ENCODE measurements at places on chromosomes 12 and 14. TPM values are rescaled to one million over a fixed set of nuclear protein-coding genes. Genes with fewer than 3 reads are reported as not detected.

DNA sequence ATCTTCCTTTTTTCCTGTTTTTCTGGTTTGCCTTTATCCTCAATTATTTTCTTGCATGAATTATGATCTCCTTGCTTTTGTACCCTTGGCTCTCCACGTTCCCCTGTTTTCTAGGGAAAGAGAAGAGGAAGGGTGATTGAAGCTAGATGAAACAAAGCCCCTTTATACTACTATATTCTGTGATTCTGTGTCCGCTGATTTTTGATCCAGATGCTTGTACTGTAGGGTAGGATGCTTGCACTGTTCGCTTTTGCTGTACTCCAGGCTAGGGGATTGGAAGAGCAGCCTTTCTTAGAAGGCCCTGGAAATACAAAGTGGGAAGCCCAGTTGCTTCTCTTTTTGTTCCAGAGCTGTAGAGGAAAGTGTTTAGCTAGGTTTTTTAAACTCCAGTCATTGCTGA, 35.1 kb upstream of the KLHDC2 start:
- DNase-seq, result no peak

The AKAP6 gene
- 158 TPM for total RNA-seq

DNA sequence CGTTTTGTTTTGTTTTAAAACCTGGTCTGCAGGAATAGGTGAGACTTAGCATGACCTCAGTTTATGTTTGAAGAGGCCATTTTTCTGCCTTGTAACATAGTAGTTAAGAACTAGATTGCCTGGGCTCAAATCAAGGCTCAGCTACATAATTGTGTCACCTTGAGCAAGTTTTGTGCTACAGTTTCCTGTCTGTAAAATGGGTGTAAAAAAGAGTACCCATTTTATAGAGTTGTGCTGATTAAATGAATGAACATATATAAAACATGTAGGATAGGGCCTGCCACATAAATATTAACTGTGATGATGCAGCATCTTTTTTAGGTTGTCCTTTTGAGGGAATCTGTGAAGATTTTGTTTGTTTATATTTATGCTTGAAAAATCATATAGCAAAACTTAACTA, 7.2 kb downstream of the WNK1 start:
- no peak for DNase-seq

The LRTM2 gene
- total RNA-seq, result 4.5 TPM

GRCh38 chr12:26580619-26581018, 252.4 kb downstream of the ITPR2 start:
- no peak for DNase-seq

GRCh38 chr14:50821510-50822464, 9.2 kb downstream of the NIN start:
- DNase-seq, result no peak

The ITFG2 gene
- 11.7 TPM for total RNA-seq

The NPFF gene
- total RNA-seq, result not detected

GRCh38 chr12:2083561-2083960, 30.8 kb downstream of the CACNA1C start:
- no peak for DNase-seq

The MYF5 gene
- not detected for total RNA-seq

The RERGL gene
- 1.7 TPM for total RNA-seq

DNA sequence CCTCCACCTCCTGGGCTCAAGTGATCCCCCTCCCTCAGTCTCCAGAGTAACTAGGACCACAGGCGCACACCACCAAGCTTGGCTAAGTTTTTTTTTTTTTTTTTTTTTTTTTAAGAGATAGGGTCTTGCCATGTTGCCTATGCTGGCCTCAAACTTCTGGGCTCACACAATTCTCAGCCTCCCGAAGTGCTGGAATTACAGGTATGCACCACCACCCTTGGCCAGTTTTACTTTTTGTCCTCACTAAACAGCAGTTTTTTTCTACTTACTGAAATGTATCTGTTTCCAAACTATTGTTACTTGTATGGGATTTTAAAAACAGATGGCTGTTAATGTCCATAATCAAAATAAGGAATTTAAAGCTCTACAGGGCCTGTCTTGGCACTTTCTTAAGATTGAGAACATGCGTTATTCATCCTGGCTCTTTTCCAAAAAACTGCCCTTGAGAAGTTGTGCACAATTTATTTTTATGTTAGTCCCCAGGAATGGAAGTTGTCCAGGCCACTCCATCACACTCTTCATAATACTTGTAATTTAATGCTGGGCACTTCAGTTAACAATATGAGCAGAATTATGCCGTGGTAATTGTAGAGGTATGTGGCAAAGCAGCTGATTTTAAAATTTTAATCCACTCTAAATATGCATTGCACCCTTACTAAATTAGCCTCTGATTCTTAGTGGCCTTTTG, 51.9 kb upstream of the REP15 start:
- DNase-seq, result no peak

Measured in occipital lobe (tissue), 3 donors.